Fibroblast of skin of right quadriceps (primary cell): ENCODE measurements at places on chromosomes 16 and 17.
A peak's percentile ranks its signal among the peaks of the same experiment; 100 is the strongest.

- no peak for DNase-seq
These were observed 63.6 kb upstream of the ERCC4 start for GRCh38 chr16:13856398-13856797.

GRCh38 chr17:41013606-41014005 is 4.7 kb upstream of the KRTAP3-1 start:
- DNase-seq: peak; percentile 82

DNA sequence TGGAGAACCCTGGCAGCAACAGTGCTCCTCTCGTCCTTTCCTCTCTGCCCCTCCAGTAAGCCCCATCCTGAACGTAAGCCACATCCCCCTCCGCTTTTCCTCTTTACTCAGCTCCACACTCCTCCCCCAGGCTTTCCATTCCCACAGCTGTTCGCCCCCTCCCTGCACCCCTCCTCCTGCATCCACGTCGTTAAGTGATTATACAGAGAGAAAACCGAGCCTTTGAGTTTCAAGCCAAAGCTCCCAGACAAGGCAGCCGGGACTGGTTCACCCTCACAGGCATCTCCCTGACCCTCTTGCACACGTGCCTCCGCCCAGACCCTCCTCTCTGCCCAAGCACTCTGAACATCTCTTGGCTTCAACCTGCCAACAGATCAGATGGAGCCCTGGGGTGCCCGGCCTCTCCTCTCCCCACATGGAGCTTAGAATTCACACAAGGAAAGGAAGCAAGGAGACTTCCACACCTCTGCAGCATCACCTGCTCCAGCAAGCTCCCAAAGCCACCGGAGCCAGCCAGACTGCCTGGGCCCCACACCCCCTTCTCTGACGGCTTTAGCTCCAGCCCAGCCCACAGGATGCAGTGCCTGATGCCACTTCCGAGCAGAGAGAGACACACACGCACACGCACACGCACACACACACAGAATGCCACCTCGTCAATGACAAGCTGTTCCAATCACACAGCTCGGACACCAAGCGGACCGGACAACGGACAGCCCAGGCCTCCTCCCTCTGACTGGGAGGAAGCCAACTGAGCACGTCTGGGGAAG is 99.9 kb upstream of the CCL2 start:
- no peak for DNase-seq

- DNase-seq: no peak
These were observed 5.1 kb downstream of the NME3 start for GRCh38 chr16:1766231-1766630.

- no peak for DNase-seq
These were observed 26.3 kb upstream of the ATP2A3 start for GRCh38 chr17:3990386-3991127.

GRCh38 chr17:41256291-41256685 is 1.1 kb downstream of the KRTAP9-9 start:
- DNase-seq: peak; percentile 55

GRCh38 chr17:72600934-72601333 is 480.1 kb downstream of the SOX9 start:
- peak; percentile 76 for DNase-seq

- no peak for DNase-seq
These were observed 20.4 kb downstream of the MIEF2 start for GRCh38 chr17:18280766-18281371.

DNA sequence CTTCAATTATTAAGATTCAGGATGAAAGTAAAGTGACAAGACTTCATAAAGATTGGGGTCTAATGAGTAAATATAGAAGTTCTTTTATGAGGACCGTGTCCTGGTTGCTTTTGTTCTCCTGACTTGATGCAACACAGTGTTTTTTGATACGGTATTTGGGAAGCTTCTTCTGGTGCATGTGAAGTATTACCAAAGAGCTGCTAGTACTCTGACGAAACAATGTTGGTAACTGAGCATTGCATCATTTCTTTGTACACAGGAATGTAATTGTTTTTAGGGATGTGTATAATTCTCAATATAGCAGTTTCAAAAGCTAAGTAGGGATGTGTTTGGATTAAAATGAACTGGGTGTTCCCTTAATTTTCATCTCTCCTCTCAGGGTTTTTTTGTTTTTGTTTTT is 15.9 kb downstream of the KPNB1 start:
- peak; percentile 42 for DNase-seq

- DNase-seq: no peak
These were observed 174.0 kb upstream of the GSE1 start for GRCh38 chr16:85438981-85439685.

- peak; percentile 48 for DNase-seq
These were observed 7.5 kb upstream of the JUP start for GRCh38 chr17:41793784-41794539.

- no peak for DNase-seq
These were observed 41.3 kb downstream of the GAS7 start for GRCh38 chr17:10156948-10157607.

DNA sequence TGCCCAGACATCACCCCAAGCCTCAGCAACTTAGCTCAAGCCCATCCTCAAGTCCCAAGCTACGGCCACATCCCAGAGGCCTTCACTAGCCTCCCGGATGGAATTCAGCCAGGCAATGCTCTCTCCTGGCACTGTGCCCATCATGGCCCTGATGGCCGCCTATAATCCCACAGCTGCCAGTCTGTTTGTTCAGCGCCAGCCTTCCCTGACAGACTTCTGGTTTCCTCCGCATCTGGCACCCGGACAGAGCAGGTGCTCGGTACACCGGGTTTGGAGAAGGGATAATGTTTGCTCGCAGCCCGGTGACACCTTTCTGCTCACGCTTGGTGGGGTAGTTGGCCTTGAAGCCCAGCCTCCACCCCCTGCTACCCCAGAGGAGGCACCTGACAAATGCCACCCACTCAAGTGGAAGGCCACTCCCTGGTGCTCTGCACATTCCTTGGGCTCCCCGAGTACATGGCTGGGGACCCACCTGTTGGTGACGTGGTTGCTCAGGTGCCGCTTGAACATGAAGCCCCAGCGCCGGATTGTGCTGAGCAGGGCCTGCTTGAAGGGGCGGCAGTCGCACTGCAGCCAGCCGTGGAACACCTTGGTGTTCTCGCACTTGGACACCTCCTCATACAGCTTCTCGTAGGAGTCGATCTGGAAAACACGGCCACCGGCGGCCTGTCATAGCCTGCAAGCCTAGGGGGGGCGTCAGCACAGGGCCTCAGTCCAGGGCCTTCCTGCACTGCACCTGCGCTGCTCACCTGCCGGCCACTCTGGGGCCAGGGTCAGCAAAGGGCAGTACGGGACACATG is 47.1 kb downstream of the DNAH17 start:
- DNase-seq: no peak

DNA sequence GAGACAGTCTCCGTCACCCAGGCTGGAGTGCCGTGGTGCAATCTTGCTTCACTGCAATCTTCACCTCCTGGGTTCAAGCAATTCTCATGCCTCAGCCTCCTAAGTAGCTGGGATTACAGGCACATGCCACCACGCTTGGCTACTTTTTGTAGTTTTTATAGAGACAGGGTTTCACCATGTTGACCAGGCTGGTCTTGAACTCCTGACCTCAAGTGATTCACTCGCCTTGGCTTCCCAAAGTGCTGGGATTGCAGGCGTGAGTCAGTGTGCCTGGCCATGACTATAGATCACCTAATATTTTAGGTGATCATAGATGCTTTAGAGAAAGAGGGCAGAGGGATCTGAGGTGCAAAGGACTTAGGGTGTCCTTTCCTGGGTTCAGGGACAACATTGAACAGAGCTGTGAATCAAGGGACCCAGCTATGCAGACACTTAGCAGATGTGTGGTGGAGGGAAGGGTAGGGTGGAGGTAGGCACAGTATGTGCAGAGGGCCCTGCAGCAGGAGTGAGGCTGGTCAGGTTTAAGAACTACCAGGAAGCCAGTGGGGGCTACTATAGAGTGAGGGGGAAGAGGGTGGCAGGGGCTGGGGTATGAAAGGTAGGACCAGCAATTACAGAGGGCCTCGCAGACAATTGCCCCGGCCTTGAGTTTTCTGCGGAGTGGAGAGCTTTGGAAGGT is 116.5 kb downstream of the CMIP start:
- no peak for DNase-seq

- no peak for DNase-seq
These were observed 2.0 kb upstream of the INPP5K start for GRCh38 chr17:1518410-1518809.
